ENCODE measurements at places on chromosomes 1 and 21.

GRCh38 chr1:40155910-40156309 lies 5.3 kb upstream of the RLF start:
- no peak for DNase-seq

DNA sequence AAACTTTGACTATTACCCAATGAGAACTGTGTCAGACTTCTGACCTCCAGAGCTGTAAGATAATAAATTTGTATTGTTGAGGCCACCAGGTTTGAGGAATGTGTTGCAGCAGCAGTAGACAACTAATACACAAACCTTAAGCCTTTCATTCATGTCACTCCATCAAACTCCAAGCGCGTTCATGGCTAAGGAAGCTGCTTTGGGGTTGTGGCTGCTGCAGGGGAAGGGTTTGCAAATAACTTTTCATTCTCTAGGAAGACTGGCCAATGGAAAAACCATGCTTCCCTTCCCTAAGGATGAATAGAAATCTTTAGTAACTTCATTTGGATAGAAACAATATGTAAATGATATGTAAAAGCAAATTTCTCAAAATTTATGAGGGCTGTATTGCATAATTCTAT lies 170.4 kb downstream of the RHOU start:
- no peak for DNase-seq

DNA sequence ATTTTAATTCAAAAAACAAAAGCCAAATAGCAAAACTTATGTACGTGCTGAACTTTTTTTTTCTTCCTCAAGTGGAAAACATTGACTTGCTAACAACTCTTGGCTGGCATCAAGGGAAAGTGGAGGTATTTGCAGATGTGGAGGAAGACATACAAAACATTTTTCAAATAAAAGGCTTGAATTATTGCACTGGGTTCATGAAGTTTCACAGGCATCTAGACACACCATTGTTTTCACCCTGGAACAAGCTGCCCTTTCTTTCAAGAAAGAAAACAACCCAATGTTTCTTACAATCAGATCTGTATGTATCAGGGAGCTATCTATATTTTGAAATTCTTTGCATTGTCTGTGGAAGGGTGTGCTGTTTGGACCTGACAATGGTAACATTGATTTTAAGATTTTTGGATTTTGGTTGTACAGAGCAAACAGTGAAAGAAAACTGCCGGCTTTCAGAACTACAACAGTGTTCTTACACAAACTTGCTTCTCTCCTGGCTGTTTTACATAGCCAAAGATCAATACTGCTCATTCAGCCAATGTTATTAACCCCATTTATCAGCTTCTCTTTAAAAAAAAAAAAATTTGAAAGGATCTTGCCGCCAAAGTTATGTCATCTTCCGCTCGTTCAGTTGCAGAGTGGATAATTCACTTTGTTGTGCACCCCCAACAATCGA lies 187.7 kb upstream of the FOXD3 start:
- no peak for DNase-seq

DNA sequence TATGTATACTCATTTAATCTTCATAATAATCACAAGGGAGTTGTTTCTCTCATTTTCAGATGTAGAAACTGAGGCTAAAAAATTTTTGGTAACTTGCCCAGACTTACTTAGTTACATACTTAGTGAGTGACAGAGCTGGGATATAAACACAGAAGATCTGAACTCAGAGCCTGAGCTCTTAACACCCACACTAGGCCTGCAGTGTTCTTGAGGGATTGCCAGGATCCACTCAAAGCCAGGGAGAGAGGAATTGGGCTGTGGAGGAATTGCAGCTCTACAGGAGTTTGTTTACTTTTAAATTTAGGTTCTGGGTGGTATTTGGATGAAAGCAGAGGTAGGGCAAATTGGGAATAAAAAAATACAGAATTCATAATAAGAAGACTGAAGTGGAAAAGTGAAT lies 515.1 kb upstream of the PLXNA2 start:
- no peak for DNase-seq

DNA sequence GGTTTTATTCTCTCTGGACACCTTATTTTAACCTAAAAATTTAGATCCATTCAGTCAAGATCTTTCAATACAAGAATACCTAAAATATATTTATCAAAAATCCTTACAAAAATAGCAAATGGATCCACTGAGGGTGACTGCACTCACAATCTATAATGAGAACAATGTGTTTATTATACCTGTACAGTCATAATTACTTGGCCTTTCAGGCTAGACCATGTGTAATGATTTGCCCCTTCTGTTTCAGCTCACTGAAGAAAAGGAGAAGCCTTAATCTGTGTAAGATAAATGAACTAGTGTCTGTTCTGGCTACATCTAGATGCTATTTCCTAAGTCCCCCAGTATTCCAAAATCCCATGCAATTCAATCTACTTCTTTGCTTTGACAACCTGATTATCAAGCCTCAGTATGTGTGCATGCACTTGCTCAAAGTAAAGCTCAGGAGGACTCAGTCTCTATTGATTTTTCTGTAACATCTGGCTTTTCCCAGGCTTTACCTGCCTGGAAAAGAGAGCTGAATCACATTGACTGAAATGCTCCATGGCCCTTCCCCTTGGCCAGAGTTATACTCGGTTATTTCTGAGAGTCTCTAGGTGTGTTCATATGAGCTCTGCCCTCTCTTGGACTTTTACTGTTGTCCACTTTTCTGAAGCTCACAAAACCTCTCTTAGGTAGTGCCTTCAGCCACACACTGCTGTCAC lies 27.6 kb downstream of the CRP start:
- DNase-seq: no peak

DNA sequence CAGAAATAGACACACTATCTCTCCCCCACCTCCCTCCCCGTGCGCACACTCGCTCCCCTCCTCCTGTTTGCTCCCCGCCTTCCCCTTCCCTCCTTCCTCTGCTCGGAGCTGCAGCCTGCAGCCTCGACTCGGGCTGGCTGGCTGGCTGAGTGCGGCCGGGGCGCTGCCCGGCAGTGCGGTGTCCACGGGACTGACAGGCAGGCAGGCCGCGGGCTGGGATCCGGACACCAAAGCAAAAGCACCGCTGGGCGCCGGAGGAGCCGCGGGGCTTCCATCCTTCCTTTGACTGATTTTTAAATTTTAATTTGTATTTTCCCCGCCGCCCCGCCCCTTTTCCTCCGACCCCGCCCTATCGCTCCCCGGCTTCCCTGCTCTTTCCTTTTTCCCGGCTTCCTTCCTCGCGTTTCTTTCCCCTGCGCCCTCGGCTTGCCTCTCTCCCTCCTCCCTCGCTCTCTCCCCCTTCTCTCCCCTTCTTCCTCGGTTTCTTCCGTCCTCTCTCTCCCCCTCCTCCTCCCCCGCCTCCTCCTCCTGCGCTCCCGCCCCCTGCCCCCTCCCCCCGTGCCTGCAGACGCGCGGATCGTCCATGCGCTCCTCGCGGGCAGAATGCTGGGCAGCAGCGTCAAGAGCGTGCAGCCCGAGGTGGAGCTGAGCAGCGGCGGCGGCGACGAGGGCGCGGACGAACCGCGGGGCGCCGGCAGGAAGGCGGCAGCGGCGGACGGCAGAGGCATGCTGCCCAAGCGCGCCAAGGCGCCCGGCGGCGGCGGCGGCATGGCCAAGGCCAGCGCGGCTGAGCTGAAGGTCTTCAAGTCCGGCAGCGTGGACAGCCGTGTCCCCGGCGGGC lies 109.4 kb downstream of the NAV1 start:
- peak; percentile 67 for DNase-seq

GRCh38 chr1:224710196-224710595 lies 94.1 kb downstream of the CNIH3 start:
- DNase-seq: no peak

GRCh38 chr1:37753473-37754321 lies 11.2 kb downstream of the EPHA10 start:
- DNase-seq: no peak

GRCh38 chr1:91635763-91636162 lies 135.1 kb downstream of the CDC7 start:
- DNase-seq: no peak

DNA sequence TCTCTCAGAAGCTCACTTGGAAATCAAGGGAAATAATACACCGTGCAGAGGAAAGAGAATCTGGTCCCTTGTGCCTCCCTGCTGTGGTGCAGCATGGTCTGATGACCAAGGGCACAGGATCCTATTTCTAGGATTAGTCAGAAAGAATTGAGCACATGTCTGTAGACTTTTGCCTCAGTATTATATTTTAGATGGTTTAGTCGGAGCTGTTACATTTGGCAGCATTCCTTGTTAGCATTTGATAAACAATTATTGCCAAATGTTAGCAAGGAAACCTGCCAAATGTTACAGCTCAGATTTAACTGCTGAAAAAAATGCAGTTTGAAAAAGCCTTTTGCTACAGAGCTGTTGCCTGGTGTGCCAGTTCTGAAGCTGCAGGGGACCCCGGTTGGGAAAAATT lies 183.5 kb upstream of the DPYD start:
- DNase-seq: no peak

DNA sequence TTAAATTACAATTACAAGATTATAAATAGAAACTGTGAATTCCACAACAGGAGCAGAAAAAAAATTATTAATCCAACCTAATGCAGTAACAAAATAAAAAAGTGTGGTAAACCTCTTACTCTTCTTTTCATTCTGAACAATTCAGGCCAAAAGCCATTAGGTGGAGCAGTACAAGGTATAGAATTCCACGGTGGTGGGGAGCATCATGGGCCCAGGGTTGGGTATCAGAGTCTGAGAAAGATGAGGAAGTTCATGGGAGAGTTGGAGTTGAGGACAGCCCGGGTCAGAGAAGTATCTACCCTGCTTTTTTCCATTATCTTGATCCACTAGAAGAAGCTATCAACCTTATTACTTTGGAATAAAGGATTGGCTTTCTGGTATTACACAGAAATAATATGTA lies 586.9 kb downstream of the AGBL4 start:
- DNase-seq: no peak

DNA sequence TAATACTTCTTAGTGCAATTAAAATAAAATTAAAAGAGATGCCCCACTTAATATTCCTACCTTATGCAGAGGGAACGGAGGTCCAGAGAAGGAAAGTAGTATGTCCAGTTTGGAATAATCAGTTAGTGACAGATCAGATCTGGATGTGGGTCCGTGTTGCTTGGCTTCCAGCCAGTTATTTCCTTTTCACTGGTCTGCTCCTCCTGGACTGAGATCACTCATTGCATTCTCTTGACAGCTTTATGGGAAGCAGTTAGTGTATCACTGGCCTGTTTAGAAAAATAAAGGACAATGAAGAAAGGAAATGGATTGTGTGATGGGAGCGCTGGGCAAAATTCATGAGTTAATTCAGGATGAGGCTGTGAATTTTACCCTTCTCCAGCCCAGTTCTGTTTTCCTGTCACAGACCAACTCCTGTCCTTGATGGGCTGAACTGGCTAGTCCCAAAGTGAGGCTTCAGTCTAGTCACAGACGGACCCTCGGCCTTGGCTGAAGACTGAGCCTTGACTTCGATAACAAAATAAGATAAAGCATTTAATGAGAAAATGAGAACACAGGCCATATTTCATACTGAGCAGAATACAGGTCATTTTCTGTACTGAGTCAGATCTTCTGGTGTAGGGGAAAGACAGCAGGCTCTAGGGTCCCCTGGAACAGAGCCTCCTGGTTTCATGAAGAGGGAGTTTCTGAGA lies 85.2 kb upstream of the TRABD2B start:
- DNase-seq: no peak

GRCh38 chr1:238360474-238360873 lies 469.8 kb upstream of the ZP4 start:
- no peak for DNase-seq

DNA sequence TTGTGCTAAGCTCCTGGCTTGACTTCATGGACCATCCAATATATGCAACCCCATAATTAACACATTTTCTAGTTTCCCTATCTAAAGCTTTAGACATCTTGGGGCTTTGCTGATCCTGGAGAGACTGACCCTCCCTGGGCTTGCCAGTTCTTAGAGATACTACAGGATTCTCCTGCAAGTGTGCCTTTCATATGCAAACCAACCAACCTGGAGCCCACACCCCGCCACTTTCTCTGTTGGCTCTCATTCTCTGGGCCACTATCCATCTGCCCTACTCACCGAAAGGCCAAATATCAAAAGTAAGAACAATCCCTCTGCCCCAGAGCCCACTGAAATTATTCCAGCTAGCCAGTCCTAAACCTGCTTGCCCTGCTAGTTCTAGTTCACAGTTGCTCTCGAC lies 2.2 kb upstream of the GBP6 start:
- no peak for DNase-seq

DNA sequence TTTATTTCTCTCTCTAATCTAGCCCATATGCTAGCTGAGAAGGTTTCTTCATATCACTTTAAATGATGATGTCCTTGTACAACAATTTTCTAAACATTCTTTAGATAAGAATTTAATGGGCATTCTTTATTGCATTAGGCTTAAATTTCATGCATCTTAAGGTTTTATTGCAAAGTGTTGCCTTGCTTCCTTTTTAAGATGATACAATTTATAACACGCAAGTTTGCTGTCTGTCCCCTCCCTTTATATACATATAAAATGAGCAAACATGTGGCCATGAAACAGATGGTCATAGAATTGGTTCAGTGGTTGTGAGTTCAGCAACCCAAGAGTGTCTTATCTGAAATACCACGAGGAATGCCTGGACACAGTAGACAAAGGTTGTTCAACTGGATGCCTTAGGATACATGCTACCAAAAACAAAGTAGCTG lies 12.1 kb downstream of the NBPF3 start:
- no peak for DNase-seq

DNA sequence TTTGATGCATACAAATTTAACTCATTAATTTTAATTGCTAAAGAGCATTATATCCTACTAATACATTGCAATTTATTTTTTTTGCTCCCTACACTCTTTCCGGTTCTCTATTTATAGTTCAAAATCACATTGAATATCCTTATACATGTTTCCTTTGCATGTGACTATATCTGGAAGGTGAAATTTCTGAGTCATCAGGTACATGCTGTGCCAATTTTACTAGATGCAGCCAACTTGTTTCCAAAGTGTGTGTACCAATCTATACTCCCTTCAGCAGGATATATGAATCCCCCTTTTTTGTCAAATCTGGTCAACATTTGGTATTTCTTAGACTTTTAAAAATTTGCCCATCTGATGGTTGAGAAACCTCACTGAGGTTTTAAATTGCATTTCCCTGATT lies 602.9 kb upstream of the CAMK1G start:
- no peak for DNase-seq

- DNase-seq: peak; percentile 81
These were observed 2.0 kb upstream of the B3GALT5 start for GRCh38 chr21:39610703-39611102.

DNA sequence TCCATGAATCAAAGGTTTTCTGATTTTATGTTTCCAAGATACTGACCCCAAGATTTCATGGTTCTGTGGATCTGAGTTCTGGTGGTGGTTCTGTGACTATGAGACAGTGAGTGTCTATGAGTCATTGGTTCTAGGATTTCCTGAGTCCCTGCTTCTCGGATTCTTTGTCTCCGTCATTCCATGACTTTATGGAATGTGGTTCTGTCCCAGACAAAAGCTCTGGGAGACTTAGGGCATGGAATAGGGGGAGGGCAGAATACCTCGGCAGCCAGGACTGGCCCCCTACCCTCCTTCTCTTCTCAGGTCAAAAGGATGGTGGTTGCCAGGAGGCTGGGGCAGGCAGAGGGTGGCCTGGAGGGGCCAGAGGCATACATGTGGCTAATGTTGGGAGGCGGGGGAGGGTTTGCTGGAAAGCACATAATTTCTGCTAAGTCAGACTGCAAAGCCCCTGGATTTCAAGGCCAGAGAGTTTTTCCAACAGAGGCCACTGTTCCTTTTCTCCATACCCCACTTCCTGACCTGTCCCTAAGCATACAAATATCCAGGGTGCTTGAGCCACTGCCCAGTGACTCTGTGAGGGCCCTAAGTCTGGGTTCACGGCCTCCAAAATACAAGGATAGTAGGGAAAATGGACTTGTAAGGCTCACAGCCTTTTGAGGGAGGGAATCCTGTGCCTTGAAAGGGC lies 17.2 kb downstream of the CDCP2 start:
- peak; percentile 57 for DNase-seq

GRCh38 chr1:234543442-234544086 lies 64.6 kb upstream of the TARBP1 start:
- DNase-seq: no peak

Measured in H54 (cell line).